Cortex of kidney (tissue), 1 donor: ENCODE measurements at places on chromosomes 16 and 17.

DNA sequence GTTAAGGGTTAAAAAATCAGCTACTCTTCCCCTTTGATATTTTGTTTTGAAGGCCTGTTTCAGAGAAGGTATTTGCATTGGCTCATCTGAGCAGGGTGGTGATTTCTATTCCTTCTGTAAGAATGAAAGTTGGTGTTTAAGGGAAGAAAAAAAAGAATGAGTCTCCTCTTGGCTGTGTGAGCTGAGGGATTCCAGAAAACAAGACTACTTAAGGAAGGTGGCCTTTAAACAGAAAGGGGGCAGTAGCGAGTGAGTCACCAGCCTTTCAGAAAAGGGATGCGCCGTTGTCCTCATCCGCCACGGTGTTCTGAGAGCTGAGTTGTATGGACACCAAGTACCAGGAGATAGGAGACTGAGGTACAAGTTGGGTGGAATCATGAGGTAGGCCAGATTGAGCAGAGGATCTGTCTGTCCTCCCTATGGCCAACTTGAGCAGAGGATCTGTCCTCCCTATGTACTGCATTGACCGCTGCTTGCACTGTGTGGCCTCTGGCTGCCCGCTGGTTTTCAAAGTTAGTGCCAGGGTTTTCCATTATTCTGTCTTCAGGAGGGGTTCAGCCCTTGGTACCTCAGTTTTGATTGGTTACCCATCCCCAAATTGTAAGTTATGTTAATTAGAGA, 8.2 kb downstream of the PRKCA start:
- no peak for DNase-seq

GRCh38 chr17:3796822-3797170, 4.2 kb downstream of the ITGAE start:
- no peak for DNase-seq

- no peak for DNase-seq
Measured at GRCh38 chr17:80921159-80921558, 70.5 kb upstream of the CHMP6 start.

DNA sequence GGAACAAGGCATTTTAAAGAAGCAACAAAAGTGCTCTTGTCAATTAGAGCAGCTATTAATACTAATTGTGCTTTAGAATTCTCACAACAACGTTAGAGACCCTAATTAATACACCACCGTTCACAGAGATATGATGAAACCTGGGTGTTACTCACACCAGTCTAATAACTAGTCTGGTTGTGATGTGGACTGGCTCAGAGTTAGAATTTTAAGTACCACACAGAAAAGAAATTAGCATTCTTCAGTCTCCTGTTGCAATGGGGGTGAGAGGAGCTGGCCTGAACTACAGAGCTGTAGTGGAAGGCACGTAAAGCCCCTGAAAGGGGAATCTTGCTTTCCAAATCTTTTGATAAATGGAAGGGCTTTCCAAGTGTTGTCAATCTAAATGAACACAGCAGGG, 240.8 kb upstream of the TOX3 start:
- no peak for DNase-seq

GRCh38 chr16:82626791-82627261, at the start of gene CDH13:
TSS of gene CDH13 (plus strand) at chr16:82626969.
- DNase-seq = no peak

GRCh38 chr16:3174618-3175148, 13.3 kb upstream of the OR1F1 start:
- no peak for DNase-seq

GRCh38 chr17:40283662-40284061, 4.0 kb upstream of the CDC6 start:
- DNase-seq = no peak

GRCh38 chr16:9072806-9073341, 18.6 kb upstream of the HAPSTR1 start:
- no peak for DNase-seq

- DNase-seq = no peak
Measured at GRCh38 chr17:50359005-50359699, 13.2 kb downstream of the XYLT2 start.

DNA sequence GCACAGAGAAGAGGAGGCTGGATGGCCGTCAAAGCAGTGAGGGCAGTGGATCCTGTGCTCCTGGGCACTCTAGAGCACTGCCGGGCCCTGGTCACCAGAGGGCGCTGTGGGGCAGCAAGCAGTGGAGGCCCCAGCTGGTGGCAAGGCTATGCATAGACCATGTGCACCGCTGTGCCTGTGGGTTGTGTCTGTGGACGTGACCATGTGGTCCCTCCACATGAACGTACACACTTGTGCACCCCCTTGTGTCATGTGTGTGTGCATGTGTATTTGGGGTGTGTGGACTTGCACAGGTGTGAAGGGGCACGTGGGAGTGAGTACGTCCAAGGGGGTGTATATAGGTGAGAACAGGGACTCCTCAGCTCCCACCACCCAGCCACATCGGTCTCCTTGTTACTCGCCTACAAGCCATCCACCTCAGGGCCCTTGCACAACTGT, 4.4 kb upstream of the MAP2K3 start:
- DNase-seq = no peak

DNA sequence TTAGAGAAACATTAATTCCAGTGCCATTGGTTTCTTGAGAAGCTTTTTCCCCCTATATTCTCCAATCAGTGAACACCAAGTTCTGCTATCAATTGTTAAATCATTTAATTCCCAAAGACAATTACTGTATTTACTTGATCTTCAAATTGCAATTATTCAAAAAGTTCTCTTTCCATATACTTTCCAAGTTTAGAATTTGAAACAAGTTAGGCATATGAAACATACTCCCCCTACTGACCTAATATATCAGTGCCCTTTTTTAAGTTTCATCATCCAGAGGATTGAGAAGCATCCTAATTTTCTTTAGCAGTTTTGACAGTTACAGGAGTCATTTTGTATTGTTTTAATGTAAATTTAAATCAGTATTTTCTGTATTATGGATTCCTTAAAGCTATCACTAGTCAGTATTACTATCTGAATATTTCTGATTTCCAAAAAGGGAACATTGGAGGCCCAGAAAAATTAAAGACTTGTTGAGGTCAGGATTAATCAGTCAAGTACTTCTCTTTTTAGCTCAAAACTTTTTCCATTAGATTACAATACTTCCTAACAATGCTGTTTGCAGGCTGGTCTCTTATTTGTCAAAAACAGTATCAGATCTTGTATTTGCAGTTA, 16.3 kb downstream of the MEIOC start:
- no peak for DNase-seq

- no peak for DNase-seq
Measured at GRCh38 chr17:1227917-1228780, 42.1 kb upstream of the BHLHA9 start.

- DNase-seq = no peak
Measured at GRCh38 chr17:40648384-40648968, 858 bp upstream of the SMARCE1 start.

GRCh38 chr17:79388556-79389295, 222.1 kb downstream of the RBFOX3 start:
- DNase-seq = no peak

DNA sequence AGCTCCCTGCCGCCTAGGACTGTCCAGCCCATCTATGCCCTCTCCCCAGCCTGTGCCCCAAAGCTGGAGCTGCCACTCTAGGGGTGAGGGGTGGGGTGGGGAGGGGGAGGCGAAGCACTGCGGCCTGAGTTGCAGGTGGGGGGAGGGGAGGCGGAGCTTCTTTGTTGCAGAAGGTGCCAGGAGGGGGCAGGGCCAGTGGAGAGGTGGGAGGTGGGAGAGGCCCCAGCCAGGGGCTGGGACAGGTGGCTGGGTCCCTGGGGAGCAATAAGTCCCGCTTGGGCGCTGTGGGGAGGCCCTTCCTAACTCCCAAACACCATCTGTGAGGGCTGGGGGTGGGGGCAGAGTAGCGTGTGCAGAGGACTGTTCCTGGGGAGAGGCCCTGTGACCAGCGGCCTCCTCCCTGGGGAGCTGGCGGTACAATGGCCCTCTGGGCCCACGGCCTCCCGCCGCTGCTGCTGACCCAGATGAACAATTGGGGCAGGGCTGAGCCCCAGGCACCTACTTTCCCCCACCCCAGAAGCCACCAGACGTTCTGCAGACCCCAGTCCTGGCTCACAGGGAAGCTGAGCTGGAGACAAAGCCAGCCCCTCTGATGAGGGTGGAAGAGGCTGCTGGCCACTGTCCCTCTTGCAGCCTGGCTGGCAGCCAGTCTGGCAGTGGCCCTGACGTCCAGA, 2.2 kb upstream of the NTN3 start:
- no peak for DNase-seq

DNA sequence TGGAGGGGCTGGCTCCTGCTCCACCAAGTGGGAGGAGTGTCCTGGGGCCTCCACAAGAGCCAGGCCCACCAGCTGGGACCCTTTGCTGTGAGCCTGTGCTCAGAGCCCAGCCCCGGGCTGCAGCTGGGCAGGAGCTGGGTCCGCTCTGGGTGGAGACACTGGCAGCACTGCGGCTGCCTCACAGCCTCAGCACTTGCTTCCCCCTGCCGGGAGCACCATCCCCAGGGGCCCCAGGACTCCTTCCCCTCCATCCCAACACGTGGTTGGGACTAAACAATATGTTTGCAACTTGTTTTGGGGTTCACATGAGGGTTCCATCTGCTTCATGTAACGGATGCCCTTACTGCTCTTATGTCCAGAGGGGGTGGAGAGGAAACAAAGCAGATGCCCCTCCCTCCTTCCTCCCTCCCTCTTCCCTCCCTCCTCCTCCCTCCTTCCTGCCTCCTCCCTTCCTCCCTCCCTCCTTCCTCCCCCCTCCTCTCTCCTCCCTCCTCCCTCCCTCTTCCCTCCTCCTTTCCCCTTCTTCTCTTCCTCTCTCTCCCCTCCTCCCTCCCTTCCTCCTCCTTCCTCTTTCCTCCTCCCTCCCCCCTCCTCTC, 16.3 kb upstream of the CBFA2T3 start:
- no peak for DNase-seq

DNA sequence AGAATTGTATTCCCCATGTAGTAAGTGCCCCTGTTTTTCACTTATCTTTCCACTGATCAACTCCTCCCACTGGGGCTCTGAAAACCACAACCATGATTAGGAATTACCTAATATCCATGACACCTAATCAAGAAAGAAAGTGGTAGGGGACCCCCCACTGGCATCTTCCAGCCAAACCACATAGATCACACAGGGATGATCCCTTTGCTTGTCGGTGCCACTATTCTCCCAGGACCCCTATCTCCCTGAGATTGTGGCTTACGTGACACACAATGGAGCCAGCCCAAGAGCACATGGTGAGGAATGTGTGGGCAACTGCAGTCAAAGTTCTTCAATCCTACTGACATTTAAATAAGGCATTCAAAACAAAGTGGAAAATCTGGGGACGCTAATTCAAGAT, 17.6 kb upstream of the DNAH9 start:
- DNase-seq = no peak
